ENCODE measurements at places on chromosomes 2 and 18. TPM values are rescaled to one million over a fixed set of nuclear protein-coding genes. Genes with fewer than 3 reads are reported as not detected.

The RESP18 gene
- not detected for total RNA-seq

The MOCOS gene
- total RNA-seq, result 0.16 TPM

GRCh38 chr2:112995346-112995920 lies 9.8 kb upstream of the IL36A start:
- peak; percentile 62 for DNase-seq

GRCh38 chr18:32735781-32736180 lies 37.0 kb downstream of the KLHL14 start:
- no peak for DNase-seq

DNA sequence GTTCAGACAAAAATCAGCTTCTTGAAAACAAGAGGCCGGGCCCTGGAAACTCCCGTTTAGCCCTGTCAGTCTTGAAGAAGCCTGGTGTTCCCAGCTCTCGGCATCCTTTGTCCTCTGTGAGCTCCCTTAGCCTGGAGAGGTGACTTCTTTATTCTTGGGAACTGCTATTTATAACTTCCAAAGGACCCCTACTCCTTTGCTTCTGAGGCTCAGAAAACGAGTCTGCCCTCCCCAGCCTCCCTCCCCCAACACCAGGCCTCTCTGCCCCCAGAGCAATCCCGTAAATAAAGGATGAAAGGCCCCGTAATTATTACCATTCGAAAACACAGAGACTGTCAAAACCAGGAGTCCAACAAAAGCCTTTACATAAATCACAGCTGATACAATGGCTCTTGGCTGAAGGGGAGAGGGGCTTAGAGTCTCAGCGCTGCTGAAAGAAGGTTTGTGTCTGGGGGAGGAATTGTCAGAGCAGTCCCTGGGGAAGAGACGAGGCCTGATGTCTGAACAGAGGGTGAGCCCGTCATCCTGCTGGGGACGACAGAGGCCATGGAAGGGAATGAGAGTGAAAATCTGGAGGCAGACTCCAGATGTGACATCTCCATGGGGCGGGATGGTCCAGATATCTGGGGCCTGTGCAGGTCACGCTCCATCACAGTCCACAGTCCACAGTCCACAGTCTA lies 283.0 kb downstream of the MYCN start:
- DNase-seq, result no peak

Data from natural killer cell (primary cell).